Stimulated activated CD8-positive, alpha-beta memory T cell treated with anti-CD3 and anti-CD28 coated beads, Interleukin-4, amount 100 ng/mL, for 1 hour (primary cell): ENCODE measurements at places on chromosomes 3 and 15.

DNA sequence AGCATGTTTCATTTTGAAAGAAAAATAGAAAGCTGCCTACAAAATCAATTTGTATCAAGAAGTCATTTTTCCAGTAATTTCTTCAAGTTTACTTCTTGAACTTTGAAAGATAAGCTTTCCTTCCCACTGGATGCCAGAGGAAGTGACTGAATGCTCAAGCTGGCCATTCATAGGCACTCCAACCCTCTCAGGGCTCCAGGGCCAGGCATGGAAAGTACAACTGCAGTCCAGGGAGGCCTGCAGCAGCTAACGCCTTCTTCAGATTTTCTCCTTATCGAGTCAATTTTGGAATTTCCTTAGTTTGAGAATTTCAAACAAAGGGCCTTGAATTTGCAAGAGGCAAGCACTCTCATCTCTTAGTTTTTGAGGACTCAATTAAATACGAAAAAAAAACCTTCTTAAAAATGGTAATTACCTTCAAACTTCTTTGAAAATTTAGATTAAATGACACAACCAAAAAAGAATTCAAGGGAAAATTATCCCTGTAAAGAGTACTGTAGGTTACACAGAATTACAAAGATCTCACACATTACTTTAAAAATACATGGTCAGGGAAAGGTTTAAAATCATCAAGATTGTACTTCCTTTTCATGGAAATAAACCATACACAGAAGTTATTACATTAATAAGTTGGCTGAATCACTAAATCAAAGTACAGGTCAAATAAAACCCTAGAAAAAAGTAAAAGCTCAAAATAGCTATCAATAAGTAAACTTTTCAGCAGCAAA, 2.5 kb downstream of the UBP1 start:
- DNase-seq = no peak

GRCh38 chr15:20340931-20341661, 200.5 kb downstream of the GOLGA6L6 start:
- DNase-seq = no peak

- DNase-seq = no peak
Measured at GRCh38 chr3:9330166-9330703, 32.6 kb upstream of the THUMPD3 start.

GRCh38 chr3:32843510-32844321, 25.9 kb downstream of the TRIM71 start:
- DNase-seq = no peak

- no peak for DNase-seq
Measured at GRCh38 chr15:64975390-64975789, 14.3 kb downstream of the SPG21 start.

DNA sequence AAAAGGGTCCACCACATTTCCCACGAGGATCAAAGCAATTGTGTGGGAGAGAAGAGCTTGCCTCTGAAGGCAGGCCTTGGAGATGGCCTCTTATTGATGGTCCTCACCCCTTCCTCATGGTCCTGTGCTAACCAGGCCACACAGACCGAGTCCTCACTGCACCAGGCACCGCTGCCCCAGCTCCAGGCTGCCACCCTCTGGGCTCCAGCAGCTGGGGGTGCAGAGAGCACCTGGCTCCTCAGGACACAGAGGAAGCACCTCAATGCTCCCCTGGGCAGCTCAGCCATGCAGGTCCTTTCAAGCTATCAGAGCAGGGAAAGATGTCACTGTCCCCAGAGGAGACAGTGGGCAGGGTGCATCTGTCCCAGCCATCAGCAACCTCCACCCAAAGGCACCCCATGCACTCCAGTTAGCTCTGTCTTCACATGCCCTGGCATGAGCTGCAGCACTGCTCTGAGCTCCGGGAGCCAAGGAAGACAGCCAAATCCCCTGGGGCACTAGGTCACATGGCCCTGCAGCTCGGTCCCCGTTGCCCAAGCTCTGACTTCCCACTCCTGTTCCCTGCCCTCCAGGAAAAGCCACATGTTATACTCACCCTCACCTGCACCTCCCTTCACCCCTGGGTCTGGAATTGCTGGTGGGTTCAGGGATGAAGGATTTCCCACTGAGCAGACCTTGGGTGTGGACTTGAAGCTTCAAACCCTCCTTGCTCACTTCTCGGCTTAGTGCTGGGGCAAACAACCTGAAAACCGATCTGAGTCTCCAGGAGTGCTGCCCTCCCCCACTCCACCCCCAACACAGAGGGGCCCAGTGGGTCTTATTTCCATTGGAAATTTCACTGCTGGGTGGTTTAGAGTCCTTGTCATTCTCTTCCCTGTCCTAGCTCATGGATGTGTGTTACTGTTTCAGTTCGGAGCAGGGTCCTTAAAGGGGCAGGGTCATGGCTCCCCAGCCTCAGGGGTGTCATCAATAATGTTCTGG, 32.6 kb downstream of the ALS2CL start:
- DNase-seq = no peak

DNA sequence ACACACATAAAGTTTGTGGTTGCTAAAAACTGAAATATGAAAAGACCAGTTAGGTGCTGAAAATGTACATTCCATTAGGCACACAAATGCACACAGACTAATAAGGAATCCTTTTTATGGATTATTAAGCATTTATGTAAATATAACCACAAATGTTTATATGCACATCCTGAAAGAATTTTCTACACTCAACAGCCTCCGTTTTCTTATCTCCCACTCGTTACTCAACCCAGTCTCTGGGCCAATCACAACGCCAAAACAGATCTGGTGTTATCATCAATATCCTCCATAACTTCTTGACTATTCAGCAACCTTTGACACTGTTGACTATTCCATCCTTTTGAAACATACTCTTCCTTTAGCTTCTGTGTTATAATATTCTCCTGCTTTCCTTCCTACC, 136.4 kb downstream of the ATP8B4 start:
- no peak for DNase-seq

- DNase-seq = no peak
Measured at GRCh38 chr15:29454506-29454905, 184.9 kb upstream of the NSMCE3 start.

DNA sequence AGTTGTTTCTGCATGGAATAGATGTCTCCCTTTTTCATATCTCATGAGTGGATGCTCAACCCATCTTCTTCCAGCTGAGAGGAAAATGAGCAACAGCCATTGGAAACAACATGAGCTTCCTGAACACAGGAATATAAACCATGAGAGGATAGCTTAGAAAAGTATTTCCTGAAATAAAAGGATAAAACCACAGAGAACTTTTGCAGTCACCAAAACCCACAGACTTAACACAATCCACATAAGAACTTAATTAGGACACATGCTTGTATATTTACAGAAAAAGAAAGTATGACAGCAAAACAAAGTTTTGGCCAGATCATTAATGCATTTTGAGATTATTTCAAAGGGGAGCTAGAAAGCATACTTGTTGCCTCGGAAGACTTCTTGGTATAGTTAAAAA, 180.5 kb upstream of the RASGRP1 start:
- DNase-seq = no peak

GRCh38 chr3:192482391-192482790, 244.9 kb downstream of the FGF12 start:
- DNase-seq = no peak

GRCh38 chr15:62209821-62210220, 44.7 kb upstream of the C2CD4B start:
- no peak for DNase-seq

- DNase-seq = no peak
Measured at GRCh38 chr15:64343222-64343621, 12.8 kb downstream of the CSNK1G1 start.

DNA sequence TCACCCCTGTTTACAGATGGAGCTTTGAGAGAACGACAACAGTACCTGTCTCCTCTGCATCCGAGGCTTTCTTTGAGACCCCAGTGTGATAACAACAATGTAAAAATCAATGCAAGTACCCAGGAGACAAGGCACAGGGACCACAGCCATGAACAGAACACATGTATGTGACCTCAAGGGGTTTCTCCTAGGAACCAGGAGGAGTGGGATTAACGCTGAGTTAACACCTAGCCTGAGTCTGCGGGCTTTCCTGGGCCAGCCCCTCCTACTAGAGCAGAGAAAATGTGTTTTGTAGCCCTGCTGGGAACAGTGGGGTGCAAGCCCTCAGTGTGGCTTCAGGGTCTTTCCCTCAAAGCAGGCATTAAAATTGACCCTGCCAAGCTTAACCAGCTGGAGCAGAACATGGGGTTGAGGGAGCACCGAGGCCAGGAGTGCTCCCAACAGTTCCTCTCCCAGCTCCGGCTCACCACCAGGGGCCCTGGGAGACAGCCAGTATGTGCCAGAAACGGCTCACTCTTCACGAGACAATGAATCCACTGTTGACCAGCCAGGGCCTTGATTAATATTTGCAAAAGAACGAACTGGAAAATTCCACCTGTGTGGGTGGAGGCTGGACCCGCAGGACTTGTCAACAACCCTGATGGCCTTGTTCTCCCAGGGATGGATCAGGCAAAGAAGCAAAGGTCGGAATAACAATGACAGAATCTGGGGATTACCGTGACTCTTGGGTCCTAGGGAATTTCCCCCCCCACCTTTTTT, 3.6 kb downstream of the CHDH start:
- no peak for DNase-seq

DNA sequence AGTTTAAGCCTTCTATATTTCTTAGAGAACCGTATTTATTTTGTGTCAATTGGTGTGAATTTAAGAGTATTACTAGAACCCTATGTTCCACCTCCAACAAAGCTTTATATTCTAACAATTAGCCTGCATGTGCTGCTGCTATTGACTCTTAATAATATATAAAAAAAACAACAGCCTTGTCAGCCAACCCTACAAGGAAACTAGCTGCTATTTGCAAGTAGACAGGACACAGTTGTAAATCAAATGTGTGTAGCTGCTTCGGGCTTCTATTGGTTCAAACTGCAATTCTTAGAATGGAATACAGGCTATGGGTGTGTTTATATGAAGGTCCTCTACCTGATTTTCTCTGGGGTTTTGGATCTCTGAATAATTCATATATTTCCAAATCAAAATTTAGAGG, 60.7 kb downstream of the ZBTB20 start:
- no peak for DNase-seq

- DNase-seq = peak; percentile 62
Measured at GRCh38 chr3:46276497-46277099, 34.3 kb downstream of the CCR3 start.

GRCh38 chr3:43707998-43708397, 17.3 kb downstream of the ABHD5 start:
- DNase-seq = no peak

- no peak for DNase-seq
Measured at GRCh38 chr3:144084929-144085328, 113.3 kb downstream of the DIPK2A start.

GRCh38 chr3:67723863-67724262, 69.5 kb upstream of the SUCLG2 start:
- no peak for DNase-seq

- no peak for DNase-seq
Measured at GRCh38 chr15:22907161-22907950, 68.9 kb downstream of the NIPA2 start.

- no peak for DNase-seq
Measured at GRCh38 chr3:140403079-140403478, 274.8 kb upstream of the TRIM42 start.

GRCh38 chr3:145450018-145450682, 710.8 kb downstream of the PLOD2 start:
- DNase-seq = no peak

GRCh38 chr3:188204526-188204925, 50.6 kb downstream of the LPP start:
- DNase-seq = no peak

GRCh38 chr3:177935047-177935446, 601.2 kb upstream of the KCNMB2 start:
- DNase-seq = no peak

GRCh38 chr3:81485444-81485865, 276.0 kb downstream of the GBE1 start:
- no peak for DNase-seq

DNA sequence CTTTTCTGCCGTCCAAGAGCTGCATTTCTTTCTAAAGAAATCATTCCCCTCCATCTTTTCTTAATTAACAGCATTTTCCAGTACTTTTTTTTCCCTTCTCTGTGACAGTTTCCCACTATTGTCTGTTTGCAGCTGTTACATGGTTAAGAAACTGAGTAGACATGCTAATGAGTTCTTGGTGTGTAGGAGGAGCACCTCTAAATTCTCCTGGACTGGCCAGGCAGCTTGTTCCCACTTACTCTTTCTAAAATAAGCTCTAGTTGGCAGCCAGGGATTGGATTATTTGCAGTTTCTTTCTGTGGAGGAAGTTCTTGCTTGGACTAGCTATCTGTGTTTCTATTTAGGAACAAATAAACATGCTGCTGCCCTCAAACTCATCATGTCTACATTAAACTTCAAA, 235.1 kb upstream of the GAP43 start:
- DNase-seq = no peak

DNA sequence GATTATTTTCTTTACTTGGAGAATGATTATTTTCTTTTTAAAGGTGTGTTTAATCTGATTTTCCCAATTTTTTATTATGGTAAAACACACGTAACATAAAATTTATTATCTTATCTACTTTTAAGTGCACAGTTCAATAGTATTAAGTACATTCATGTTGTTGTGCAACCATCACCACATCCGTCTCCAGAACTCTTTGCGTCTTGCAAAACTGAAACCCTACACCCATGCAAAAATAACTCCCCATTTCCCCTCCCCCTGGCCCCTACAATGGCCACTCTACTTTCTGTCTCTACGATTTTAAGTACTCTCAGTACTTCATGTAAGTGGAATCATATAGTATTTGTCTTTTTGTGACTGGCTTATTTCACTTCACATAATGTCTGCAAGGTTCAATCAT, 230.7 kb downstream of the SATB1 start:
- no peak for DNase-seq

GRCh38 chr3:14300721-14301399, 101.5 kb upstream of the SLC6A6 start:
- no peak for DNase-seq

DNA sequence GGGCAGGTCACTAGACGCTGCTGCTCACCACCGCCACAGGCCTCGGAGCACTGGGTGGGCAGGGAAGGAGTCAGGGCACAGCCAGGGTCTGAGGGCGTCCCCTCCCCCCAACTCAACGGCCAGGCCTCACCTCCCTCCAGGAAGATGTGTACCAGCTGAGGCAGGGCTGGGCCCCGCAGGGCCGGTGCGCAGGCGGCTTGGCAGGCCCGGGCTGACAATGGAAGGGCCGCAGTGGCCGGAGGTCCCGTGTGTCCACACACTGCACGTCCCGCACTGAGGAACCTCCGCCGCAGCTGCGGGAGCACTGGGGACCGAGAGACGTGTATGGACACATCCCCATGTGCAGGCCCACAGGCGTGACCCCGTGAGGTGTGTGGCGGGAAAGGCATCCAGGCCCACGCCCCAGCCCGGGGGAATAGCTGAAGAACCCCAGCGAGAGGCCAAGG, 47.4 kb downstream of the ADAMTS7 start:
- no peak for DNase-seq
